ENCODE measurements at places on chromosomes 5 and 9. TPM values are rescaled to one million over a fixed set of nuclear protein-coding genes. Genes with fewer than 3 reads are reported as not detected.

ZNF483 gene
- 5.8 TPM for total RNA-seq

DNA sequence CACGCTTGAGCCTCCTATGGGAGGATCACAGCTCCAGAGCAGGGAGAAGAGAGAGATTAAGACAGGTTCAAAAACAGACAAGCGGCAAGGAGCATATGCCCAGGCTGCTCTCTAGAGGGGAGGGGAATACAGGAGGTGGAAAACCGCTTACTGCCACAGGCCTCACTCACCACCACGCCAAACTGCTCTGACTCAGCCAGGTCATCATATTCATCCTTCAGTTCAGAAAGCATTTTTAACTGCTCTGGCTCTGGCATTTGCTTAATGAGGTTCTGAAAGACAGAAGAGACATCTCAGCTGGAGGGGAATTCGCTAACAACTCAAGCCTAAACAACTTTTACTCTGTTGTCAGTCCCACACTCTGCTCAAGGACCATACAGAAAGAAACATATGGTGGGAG lies 40.1 kb downstream of the PCDHGC5 start:
- peak; percentile 50 for DNase-seq

RANBP17 gene
- 6.5 TPM for total RNA-seq

- DNase-seq, result no peak
These were observed 60.2 kb downstream of the OSTF1 start for GRCh38 chr9:75148561-75148960.

SLC28A3 gene
- total RNA-seq, result 0.16 TPM

GRCh38 chr9:122819791-122820489 lies 8.4 kb downstream of the PDCL start:
- no peak for DNase-seq

DNA sequence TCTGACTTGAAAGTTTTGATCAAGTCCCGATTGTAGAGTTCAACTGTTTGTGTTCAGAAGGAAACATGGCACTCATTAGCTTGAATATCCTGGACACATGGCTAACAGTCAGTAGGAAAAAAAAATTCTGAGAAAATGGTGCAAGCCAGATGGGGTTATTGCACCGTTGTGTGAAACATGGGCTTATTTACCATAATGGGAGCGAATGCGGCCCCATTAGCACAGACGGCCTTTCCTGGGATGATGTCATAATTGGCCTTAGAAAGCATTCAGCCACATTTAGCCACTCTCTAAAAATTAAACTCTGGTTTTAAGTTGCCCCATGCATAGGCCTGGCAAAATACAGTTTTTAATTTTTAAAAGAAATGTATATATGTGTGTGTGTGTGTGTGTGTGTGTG lies 112.1 kb downstream of the IRX2 start:
- no peak for DNase-seq

FCN1 gene
- 2.9 TPM for total RNA-seq

- no peak for DNase-seq
These were observed 230.3 kb downstream of the CRB2 start for GRCh38 chr9:123586275-123586674.

SV2C gene
- 0.44 TPM for total RNA-seq

- DNase-seq, result no peak
These were observed 163.1 kb downstream of the CDK5RAP2 start for GRCh38 chr9:120416781-120417427.

- DNase-seq, result no peak
These were observed 100.4 kb downstream of the KLHL3 start for GRCh38 chr5:137635521-137635921.

ARID3C gene
- total RNA-seq, result not detected

DNA sequence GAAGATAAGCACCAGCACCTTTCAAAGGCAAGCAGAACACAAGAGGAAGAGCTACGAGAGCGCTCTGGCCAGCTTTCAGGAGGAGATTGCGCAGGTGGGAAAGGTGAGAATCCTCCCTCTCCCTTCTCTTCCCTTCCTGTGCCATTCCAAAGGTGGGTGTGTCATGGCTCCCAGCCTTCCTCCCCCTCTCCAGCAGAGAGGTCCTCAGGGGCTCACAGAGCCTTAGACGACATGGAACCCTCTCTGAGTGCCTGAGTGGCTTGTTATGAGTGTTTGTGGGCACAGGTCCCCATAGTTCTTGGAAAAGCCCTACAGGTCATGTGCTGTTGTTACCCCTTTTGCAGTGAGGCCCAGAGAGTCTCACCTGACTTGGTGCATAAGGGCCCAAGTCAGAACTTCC lies 5.8 kb downstream of the CCDC180 start:
- no peak for DNase-seq

MYMK gene
- not detected for total RNA-seq

SH3GL2 gene
- 7.3 TPM for total RNA-seq

FOXD4 gene
- total RNA-seq, result 0.11 TPM

DNA sequence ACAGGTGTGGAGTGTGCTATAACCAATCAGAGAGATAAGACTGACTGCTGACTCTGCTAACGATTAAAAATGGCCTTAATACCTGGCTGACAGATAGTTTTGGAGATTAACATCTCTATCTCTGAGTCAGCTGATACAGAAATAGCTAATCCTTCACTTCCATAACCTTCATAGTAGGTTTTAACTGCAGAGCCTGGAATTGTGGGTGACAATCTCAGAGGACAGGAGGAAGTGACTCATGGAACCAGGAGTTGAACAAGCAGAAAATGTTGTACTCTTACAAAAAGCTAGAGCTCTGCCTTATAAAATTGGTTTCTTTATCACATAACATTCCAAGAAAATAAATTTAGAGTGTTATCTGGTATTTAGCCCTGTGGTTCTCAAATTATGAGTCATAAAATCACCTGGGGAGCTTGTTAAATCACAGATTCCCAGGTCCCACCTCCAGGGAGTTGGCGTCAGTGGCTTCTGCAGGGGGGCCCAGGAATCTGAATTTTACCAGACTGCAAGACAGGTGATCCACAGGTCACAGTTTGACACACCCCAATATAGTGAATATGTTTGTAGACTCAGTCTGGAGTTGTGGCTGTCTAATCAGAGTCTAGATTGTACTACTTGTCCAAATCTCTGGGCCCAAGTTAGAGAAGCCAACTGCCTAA lies 44.4 kb upstream of the AFAP1L1 start:
- no peak for DNase-seq

PCDHA8 gene
- total RNA-seq, result not detected

NUTM2G gene
- total RNA-seq, result not detected

CARD9 gene
- 1.2 TPM for total RNA-seq

All from left ventricle myocardium inferior (tissue), 1 donor.